NCI-H1105 (cell line): ENCODE measurements at places on chromosomes 6 and 20.

- DNase-seq: no peak
These were observed 121.3 kb upstream of the PHACTR1 start for GRCh38 chr6:12595161-12595811.

DNA sequence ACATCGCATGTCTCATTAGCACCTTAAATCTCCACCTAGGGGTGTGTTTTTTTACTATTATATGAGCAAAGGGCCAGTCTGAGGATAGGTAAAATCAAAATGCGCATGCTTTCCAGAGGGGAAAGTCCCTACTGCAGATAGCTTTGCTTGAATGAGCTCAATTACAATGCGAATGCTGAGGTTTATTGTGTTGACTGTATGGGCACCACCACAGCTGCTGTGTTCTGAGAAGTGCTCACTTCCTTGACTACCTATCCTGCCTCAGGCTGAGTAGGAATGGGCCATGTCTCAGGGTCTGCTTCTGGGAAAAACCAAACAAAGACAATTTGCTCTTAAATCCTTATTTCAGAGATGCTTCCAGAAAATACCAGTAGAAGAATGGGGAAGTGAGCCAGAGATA lies 36.6 kb downstream of the MOCS1 start:
- no peak for DNase-seq

DNA sequence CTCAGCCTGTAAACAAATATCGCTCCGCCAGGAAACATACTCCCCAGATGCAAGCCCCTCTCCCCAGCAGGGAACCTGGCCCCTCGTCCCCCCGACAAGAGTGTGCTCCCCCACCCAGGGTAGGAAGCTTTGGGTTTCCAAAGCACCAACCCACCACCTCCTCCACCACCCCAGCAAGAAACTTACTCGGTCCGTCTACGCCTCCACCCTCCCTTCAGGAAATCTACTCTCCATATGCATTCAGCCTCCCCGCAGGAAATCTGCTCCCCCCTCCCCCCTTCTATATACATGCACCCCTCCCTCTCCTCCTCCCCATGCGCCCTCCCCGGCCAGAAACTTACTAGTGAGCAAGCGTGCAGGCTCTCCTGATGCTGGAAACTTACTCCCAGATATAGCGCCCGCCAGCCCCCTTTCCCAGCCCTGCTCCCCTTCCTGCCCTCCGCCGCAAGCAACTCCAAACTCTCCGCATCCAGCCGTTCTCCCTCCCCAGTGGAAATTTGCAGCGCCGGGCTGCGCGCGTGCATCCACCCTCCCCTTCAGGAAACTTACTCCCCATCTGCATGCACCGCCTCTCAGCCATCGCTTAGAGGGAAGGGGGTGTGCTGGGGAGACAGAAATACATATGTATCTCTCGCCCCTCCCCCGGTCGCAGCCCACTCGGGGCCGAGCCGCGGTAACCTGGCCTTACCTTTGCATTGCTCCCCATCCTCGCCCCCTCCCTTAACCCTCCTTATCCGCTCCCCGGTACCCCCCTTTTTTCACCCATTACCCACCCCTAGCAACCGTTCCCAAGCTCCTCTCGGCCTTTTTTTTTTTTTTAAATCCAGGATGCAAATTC lies at the start of gene TRERF1:
TSS of gene TRERF1 (minus strand) at position 594 of the 838 bp plus-strand sequence. CDS start 182,336 bp downstream, outside the sequence.
- DNase-seq: peak; percentile 76

- DNase-seq: no peak
These were observed 36.7 kb downstream of the JAG1 start for GRCh38 chr20:10637031-10637559.

GRCh38 chr6:138653435-138653834 lies 120.1 kb upstream of the CCDC28A start:
- no peak for DNase-seq

DNA sequence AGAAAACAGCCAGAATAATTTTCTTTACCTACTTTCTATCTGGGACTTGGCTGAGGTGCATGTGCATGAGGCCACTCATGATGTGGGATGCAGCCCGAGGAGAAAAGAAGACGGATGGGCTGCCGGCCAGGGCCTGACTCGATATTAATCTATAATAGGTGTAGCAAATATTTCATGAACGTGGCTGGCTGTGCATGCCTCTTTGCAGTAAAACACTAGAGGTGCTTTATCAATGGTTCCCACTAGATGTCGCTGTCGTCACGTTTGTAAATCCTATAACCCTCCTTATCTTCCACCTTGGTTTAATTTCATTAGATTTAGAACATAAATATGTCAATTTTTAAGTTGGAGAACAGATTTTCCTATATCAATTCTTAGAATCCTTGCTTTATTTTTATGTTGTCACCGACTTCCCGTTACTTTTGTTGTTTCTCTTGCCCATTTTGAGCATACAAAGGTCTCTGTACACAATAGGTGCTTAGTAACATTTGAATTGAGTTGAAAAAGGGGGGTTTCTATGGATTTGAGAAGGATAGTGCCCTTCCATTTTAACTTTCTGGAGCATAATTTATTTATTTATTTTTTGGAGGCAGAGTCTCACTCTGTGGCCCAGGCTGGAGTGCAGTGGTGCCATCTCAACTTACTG lies 19.6 kb upstream of the FERMT1 start:
- peak; percentile 47 for DNase-seq

GRCh38 chr20:5073660-5074231 lies 46.0 kb downstream of the PCNA start:
- DNase-seq: no peak

- no peak for DNase-seq
These were observed 4.9 kb upstream of the HMGA1 start for GRCh38 chr6:34231566-34232336.

GRCh38 chr20:24948939-24949679 lies at the start of gene CST7:
CST7 (plus strand) TSS chr20:24949269; CDS start chr20:24949506, 237 bp downstream.
- DNase-seq: no peak

GRCh38 chr6:163446549-163446948 lies 32.0 kb downstream of the QKI start:
- no peak for DNase-seq

DNA sequence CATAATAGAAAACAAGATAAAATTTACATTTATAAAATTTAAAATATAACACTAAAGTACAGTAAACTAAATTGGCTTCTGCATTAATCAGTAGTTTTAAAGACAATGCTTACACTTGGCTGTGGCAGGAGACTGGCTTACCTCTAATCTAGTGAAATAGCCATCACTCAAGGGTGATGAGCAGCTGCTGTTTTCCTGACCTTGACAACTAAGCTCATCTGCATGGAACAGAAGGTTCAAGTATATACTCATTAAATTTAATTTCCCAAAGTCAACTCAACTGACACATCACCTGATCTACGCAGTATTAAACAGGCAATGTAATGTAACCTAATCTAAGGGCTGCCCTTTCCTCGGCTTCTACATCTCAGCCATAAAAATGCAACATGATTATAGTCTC lies 14.5 kb downstream of the TMX4 start:
- no peak for DNase-seq

DNA sequence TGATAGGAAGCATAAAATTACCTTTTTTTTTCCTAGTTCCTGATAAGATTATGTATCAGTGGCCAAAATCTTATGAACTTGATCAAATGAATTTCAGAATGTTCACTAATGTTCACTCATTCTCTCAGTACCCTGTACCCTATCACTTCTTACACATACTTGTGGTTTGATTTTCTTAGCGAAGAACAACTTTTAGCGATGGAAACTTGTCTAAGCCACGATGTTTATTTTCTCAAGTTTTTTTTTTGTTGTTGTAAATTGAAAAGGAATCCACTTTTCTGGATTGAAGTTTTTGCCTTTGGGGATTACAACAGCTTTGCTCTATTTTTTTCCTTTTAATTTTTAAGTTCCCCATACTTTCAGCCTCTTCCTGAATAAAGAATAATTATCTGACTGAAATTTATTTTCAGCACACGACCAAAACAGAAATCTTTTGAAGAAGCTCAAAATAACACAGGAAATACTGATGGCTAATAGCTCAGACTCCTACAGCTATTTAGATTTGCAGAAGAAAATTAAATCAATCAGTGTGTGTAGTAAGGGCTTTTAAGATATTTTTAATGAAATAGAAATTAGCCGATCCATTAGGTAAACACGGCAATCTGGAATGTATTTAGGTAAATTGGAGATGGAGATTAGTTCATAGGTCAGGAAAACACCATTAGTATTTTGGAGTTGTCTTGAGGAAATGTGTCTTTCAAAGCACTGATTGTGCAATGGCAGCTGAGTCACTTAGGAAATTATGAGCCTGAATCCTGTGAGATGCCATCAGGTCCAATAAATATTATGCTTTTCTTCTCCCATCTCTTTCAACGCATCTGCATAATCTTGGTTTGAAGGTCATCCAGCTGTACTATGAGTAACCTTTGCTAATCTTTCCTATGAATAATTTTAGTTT lies 217.5 kb downstream of the GJA1 start:
- no peak for DNase-seq

- no peak for DNase-seq
These were observed 537.4 kb upstream of the CHD6 start for GRCh38 chr20:42155586-42155985.

DNA sequence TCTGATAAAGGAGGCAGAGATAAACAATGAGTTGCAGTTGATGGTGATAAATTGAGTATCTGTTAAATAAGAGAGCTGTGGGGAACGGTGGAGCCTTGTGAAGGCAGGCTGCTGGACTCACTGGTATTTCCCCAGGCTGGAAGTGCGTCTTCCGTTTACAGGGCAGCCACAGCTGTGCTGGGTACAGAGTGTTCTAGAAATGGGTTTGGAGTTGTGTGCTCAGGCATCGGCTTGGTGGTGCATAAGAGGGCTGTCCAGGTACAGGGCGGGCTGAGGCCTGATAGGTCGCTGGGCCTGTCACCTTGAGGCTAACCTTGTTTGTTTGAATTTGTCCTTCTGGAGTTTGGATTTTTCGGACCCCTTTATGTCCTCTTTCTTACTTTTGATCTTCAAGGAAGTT lies 39.3 kb downstream of the ARID1B start:
- no peak for DNase-seq

GRCh38 chr6:29611426-29611825 lies 21.6 kb downstream of the GABBR1 start:
- DNase-seq: no peak

DNA sequence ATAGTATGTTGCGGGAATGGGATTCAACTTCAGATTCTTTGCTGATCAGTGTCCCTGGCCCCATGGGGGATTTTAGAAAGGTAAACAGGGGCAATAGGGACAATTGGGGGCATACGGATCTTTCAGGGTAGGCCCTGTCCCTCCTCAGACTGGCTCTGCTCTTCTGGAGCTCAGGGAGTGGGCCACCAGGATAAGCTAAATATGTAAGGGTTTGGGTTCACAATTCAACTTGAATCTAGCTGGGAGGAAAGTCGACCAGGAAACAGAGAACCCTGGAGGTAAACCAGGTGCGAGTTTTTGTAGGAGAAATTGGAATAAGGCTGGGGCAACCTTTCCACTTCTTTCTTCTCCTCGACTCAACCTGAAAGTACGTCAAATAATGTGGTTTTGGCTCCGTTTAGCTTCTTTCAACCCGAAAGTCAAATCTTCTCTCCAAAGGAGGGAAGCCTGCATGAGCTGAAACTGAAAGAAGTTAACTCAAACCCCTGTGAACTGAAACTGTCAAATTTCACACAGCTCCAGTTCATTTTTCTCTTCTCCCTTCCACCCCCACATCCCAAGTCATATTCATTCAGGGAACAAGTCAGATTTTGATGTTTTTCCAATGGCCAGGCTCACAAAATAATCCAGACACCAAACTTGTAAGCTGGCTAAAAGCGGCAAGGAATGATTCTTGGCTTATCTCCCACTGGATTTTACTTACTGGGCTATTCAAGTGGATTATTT lies 278.2 kb downstream of the CLIC5 start:
- DNase-seq: no peak

DNA sequence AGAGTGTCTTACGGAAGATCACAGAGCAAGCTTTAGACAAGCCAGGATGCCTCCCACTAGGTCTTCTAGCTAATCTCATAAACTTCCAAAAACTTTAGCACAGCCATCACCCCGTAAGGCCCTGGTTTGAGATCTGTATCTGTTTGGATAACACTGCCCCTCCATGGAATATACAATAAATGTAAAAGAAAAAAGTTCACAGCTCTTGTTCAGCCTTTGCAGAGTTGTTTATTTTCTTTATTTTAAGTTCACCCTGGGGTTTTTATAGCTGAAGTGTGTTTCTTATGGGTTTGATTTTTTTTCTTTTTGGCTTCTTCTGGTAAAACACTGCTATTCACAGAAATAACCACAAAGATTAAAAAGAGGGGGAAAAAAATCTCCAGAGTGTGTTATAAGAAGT lies 125.6 kb downstream of the EYA2 start:
- DNase-seq: no peak

GRCh38 chr6:23335894-23336293 lies 766.5 kb downstream of the HDGFL1 start:
- no peak for DNase-seq

- DNase-seq: no peak
These were observed 69.2 kb upstream of the ESR1 start for GRCh38 chr6:151738267-151738666.

DNA sequence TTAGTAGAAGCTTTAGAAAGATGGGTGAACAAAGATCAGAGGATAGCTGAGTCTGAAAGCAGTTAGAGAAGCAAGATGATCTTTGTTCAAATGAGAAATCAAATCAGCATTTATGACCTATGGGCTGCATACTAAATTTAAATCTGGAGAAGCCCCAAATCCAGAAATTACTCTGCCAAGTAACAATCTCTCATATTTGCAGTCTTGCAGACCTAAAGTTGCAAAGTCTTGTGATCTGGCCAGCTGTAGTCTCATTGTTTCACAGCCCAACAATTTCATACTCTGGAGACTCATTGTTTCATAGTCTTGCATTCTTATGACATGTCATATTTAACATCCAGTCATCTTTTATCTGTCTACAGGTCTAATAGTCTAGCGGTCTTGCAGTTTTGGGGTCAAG lies 364.9 kb upstream of the RSPO3 start:
- no peak for DNase-seq

GRCh38 chr6:75563032-75563431 lies 38.6 kb upstream of the SENP6 start:
- DNase-seq: no peak

DNA sequence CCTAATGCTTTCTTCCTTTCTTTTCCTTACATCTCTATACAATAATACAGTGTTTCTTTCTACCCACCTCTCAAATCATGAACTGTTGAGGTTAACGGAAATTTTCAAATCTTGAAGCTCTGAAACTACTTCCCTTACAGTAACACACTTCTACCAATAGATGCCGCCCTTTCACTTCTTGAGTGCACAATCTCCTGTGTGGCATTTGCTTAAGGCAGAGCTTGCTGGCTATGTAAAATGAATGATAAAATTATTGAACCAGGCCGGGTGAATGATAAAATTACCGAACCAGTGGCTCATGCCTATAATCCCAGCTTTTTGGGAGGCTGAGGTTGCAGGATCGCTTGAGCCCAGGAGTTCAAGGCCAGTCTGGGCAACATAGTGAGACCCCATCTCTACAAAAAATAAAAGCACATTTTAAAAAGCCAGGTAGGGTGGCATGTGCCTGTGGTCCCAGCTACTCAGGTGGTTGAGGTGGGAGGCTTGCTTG lies 56.8 kb downstream of the KCNS1 start:
- peak; percentile 58 for DNase-seq

- DNase-seq: no peak
These were observed 17.7 kb downstream of the SRXN1 start for GRCh38 chr20:635028-635892.

- DNase-seq: no peak
These were observed 20.1 kb upstream of the UBE2V1 start for GRCh38 chr20:50133041-50133440.
